ENCODE measurements at places on chromosomes 6 and 20.

DNA sequence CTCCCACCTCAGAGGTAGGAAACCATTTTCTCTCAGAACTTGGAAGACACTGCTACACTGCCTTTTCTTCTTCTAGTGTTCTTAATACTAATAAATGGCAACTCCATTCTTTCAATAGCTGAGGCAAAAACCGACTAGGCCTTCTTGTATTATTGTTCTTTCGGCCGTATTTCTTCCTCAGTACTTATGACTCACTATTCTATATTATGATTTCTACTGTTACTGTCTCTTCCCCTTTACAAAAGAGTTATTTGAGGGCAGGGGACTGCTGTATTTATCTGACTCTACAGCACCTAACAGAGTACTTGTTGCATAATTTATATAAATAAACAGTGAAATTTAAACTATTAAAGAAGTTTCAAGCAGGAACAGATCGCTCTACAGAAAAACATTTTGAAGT, 3.1 kb downstream of the DNAAF9 start:
- no peak for DNase-seq

DNA sequence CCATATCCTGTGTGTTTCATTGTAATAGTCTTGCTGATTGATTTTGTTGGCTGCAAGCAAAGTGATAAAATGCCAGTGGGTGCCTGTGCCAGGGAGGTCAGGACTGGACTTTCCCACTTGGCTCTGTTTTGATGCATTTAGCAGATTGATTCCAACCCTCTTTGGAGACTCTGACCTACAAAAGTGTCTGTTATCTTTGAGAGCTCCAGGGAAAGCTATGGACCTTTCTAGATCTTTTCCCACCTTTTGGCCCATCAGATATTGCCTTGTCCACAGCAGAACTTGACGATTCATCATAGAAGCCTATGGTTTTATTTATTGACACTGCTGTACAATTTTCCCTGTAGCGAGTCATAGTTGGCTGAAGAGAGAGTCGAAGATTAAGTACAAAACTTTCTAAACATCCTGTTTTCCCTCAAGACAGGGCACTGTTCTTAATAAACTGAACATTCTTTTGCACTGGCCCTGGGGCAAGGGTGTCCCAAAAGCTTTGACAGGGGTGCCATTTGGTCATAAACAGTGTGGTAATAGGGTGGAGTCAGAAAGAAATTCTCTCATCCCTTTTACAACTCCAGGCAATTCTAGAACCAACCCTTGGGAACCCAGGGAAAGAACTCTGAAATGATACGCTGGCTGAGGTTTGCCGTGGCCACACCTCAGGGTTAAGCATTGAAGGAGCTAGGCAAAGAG, 53.7 kb downstream of the E2F3 start:
- no peak for DNase-seq

DNA sequence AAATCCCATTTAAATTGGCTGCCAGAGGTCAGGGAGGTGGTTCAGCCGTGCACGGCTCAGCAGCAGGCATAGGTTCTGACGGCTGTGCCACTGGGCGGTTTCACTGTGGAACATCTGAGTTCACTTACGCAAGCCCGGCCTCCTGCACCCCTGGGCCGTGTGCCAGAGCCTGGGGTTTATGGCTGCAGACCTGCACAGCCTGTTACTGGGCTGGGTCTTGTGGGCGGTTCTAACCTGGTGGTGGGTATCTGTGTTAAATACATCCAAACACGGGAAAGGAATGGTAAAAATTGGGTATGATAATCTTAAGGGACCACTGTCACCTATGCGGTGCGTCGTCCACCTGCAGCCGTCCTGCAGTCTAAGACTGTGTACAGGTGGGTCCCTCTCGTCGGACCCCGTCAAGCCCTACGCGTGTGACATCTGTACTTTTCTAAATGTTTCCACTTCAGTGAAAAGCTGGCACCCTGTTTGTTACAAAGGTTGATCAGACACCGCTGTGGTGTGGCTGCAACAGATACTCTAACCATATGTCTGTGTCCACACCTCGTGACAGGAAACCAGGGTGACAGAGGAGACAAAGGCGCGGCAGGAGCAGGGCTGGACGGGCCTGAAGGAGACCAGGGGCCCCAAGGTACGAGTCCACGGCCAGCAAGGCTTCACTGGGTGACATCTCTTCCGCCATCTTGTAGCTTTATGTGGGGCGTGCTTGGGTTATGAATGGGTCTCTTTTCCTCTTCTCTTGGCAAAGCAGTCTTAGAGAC, 21.5 kb downstream of the COL9A3 start:
- no peak for DNase-seq

DNA sequence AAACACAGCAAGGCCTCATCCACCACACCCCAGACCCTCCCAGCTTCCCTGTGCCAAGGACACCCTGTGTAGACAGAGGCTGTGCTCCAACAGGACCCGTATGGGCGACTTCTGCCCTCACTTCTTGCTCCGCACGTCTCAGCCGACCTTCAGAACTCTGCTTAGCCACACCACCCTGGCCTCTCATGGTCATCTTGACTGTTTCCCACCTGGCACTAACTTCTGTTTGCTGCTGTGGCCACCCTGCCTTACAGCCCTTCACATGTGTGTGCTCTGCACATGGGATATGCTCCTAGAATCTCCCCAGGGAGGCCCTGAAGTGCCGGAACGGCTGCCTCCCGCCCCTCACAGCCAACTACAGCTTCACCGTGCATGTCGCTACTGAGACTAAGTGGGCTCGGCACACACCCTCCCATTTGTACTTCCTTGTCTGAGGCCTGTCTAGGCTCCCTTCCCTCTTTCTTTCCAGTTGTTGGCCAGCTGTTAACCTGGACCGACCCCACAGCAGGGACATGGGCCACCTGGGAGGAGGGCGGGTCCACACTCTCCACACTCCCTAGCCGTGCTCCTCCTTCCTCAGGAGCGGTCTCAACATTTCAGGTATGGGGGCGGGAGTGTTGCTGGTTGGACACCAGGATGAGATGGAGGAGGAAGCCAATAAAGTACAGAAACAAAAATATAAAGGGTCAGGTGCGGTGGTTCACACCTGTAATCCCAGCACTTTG, 69.6 kb downstream of the PYGB start:
- no peak for DNase-seq

GRCh38 chr6:137761072-137761471, 106.0 kb upstream of the TNFAIP3 start:
- no peak for DNase-seq

DNA sequence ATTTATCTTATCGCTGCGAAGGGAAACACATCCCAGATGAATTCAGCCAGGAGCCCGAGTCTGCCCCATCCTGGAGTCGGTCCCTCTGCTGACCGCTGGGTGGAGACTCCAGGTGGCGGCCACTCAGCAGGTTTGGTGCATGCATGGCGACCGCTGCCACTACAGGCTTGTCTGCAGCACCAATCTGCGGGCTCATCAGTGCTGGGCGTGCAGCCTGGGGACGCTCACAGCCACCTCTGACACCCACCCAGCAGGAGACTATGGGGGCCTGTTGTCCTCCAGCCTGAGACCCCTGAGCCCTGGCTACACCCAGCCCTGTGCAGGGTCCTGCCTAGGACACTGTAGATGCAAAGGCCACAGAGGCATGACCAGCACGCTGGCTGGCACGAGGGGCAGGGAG, 40.5 kb upstream of the GATA5 start:
- DNase-seq, result no peak
